ENCODE measurements at places on chromosomes 1 and 21. TPM values are rescaled to one million over a fixed set of nuclear protein-coding genes. Genes with fewer than 3 reads are reported as not detected.
A peak's percentile ranks its signal among the peaks of the same experiment; 100 is the strongest.

DNA sequence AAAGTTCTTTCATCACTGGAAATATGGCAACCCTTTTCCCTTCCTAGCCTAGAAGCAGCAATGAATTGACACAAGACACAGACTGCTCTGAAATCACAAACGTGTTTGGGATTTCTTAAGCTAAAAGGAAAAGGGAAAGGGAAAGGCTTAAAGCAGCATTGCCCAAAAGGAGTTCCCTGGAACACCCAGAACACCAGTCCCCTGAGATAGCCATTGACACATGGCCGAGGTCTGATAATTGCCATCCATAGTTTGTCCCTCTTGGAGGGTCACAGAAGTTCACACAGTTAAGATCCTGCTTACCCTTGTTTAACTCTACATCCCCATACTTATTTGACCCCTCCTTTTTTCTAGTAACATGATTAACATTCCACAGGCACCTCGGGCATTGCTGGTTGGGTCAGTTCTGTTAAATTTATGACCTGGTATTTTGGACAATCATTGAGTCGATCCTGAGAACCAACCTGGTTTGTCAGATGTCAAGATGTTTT is 72.9 kb downstream of the ZNF281 start:
- DNase-seq, result no peak

GRCh38 chr1:47611992-47612391 is 174.1 kb downstream of the FOXD2 start:
- DNase-seq, result no peak

GRCh38 chr1:65166572-65167305 is 18.7 kb downstream of the AK4 start:
- no peak for DNase-seq

DNA sequence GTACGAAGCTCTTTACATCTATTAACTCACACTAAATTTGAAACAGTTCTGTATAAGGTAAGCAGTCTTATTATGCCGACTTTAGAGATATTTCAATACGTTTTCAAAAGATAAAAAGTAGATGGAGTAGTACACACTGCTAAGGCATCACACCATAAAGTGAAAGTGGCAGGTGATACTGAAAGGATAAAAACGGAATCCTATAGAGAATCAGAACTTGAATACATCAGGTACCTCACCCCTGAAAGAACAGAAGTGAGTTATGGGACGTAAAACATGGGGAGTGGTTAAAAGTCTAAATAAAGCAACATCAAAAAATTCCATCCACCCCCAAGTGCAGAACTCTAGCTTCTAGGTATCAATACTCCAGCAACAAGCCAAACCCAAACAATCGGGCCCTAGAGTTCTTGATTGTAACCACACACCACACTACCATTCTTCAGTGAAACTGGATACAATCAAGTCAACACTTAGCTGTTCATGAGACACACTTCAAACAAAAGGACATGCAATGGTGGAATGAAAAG is 142.6 kb downstream of the SMYD3 start:
- DNase-seq, result no peak

GRCh38 chr21:46361935-46362334 is 38.0 kb downstream of the PCNT start:
- no peak for DNase-seq

DNA sequence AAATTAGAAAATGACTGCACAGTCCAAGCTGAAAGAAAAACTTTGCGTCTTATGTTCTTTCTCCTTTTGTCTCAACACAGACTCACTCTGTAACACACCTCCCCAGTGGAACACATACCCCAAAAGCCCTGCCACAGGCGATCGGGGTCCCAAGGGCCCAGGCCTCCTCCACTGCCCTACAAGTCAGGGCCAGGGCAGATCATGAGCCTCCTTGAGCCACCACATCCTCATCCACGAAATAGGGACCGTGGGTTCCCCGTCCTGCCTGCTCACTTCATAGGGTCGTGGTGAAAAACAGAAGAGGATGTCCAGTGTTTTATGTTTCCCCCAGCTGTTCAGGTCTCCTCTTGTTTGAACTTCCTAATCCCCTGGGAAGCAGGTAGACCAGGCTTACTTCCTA is 116.7 kb downstream of the KCNN3 start:
- DNase-seq, result no peak

GRCh38 chr1:46008585-46008984 is 123.8 kb downstream of the PIK3R3 start:
- no peak for DNase-seq

GRCh38 chr1:114355240-114355639 is 155.8 kb downstream of the TRIM33 start:
- peak; percentile 51 for DNase-seq

- DNase-seq, result no peak
Measured at GRCh38 chr1:221912230-221912629, 170.3 kb upstream of the DUSP10 start.

GRCh38 chr21:27532076-27532475 is 565.2 kb upstream of the ADAMTS5 start:
- peak; percentile 88 for DNase-seq

GRCh38 chr1:53606651-53607051 is 132.3 kb downstream of the GLIS1 start:
- no peak for DNase-seq

DNA sequence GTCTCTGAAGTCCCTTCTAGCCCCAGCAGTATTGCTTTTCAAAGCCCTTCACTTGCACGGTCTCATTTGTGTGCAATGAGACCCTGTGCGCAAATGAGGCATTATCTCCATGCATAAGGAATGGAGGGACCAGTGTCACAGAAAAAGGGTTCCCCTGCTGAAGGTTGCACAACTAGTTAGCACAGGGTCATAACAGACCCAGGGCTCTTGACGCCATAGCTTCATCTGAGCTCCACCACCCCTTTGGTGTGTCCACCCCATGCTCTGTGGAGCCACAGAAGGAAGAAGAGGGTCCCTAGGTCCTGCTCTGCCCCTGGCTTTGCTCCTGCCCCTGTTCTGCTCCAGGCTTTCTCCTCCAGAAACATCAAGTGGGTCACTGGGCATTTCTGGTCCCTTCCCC is 12.6 kb downstream of the SH2D2A start:
- DNase-seq, result no peak

- peak; percentile 38 for DNase-seq
Measured at GRCh38 chr1:209485167-209485566, 98.3 kb upstream of the CAMK1G start.

DNA sequence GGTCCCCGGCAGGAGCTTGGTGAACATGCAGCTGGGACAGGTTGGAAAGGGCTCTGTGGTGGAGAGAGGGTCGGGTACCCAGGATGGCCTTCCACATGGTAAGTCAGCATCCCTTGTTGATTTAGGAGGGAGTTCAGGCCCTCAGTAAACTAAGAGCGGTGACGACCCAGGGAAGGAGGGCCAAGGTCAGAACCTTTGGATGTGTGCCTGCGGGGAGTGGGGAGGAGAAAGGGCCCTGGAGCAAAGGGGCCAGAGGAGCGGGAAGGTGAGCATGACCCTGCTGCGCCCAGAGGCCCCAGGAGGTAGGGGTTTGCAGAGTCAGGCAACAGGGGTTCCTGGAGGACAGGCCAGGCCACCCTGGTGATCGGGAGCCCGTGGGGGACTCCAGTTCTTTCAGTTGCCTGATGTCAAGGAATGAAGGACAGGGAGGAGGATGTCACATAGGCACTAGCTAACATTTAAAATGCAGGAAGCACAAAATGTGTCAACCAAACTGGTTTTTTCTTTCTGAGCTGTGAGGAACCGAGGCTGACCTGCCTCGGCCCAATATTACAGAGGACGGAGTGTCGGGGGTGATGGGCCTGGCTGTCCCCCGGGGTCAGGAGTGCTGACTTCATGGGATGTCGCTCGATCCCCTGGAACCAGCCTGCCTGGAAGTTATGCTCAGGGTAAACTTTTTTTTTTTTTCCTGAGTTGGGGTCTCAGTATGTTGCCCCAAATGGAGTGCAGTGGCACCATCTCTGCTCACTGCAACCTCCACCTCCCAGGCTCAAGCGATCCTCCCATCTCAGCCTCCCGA is 117.4 kb upstream of the SLC45A1 start:
- DNase-seq, result no peak

- peak; percentile 36 for DNase-seq
Measured at GRCh38 chr1:177355575-177355974, 184.8 kb downstream of the BRINP2 start.

- no peak for DNase-seq
Measured at GRCh38 chr1:245433561-245433960, 278.8 kb downstream of the KIF26B start.

GRCh38 chr21:31667639-31668038 is 8.1 kb downstream of the SOD1 start:
- DNase-seq, result no peak

- no peak for DNase-seq
Measured at GRCh38 chr1:61368876-61369275, 286.5 kb downstream of the NFIA start.

DNA sequence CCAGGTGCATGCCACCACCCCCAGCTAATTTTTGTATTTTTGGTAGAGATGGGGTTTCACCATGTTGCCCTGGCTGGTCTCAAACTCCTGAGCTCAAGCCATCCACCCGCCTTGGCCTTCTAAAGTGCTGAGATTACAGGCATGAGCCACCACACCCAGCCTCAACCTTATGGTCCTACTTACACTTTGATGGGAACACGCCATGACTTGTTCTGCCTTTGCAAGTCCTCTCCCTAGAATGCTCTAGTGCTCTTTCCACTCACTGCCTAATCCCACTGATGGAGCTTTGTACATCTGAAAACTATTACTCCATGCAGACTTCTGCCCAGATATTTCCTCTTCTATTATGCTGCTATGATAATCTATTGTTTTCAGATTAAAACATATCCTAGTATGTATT is 174.3 kb downstream of the DAB1 start:
- no peak for DNase-seq

- DNase-seq, result no peak
Measured at GRCh38 chr1:16093611-16094010, 20.2 kb upstream of the FAM131C start.

- DNase-seq, result no peak
Measured at GRCh38 chr1:179818743-179819173, 58.8 kb downstream of the TOR1AIP2 start.

DNA sequence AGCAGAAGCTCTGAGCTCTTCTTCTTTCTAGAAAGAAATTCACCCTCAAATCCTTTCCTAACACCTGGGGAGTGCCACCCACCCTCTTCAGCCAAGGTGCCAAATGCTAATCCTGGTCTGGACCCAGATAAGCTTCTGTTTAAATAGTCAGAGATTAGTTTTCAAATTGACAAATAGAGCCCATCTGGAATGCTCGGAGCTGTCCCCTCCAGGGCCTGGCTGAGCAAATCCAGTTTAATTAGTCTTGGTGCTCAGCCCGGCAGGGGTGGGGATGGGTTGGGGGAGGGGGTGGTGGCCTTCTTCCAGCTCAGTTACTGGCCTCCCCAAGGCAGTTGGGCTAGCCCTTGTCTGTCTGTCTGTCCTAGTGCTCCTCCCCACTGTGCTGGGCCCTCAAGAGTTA is 269.5 kb downstream of the GRIK3 start:
- DNase-seq, result no peak

GRCh38 chr21:17679002-17679600 is 66.4 kb upstream of the BTG3 start:
- peak; percentile 79 for DNase-seq

Gene GUCA2A
- total RNA-seq, result not detected

Gene SELP
- 1.2 TPM for total RNA-seq

Gene RGS8
- 0.04 TPM for total RNA-seq

Gene MNDA
- 2.0 TPM for total RNA-seq

Gene CIART
- 2.2 TPM for total RNA-seq

Gene S100A3
- total RNA-seq, result 0.31 TPM

Gene GJC2
- 1.6 TPM for total RNA-seq

Gene OR2T12
- total RNA-seq, result not detected

Data from muscle of leg (tissue), 16 donors.